ENCODE measurements at places on chromosomes 2 and 18.

DNA sequence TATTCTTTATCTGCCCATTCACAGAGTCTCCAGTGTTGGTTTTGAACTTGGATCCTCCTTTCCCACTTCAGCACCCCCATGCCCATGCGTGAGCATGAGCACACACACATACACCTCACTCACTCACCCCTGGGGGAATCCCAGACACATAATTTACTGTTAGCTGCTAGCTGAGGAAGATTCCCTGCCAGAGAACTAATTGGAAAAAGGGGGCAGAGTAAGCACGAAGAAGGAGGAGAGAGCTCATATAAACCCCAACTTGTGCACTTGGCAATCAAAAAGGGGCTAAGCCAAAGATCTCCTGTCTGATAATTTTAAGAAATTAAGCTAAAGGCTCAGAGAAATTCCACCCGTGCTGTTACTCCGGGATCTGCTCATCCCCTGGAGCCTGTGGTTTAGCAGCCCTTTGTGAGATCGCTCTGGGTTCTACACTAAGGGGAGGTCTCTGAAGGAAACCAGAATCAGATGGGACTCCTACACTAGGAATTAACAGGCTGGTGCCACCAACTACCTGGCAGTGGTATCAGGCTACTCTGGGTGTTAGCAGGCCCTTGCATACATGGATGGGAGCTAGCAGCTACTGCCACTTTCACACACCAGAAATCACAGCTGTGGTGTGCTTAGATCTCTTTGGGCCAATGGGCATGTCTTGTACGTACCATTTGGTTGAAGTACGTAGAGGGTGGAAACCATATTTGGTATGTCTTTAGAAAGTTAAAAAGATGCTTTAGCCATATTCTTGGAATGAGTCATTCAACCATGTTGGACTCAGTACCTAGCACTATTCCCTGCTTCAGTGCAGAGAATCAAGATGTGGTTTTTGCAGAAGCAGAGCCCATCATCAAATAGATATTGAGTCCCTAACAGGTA lies 95.6 kb upstream of the SLC14A2 start:
- DNase-seq: no peak

DNA sequence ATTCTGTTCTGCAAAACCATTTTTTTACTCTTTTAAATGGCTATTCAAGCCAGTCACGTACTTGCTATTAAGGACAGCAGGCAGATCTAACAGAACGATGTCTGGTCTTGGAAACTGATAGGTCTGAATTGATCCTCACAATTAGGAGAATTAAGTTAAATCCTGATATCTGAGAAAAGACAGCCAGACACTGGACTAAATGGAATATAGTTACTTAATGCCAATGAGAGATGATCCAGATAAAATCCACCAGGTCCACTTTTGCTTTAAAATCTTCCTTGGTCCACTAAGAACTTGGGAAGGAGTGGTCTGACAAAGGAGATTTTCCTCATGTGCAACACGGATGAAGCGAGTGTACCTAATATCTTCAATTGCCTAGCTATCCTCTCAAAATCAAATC lies 86.9 kb downstream of the PLEKHM3 start:
- no peak for DNase-seq

GRCh38 chr2:53994818-53995808 lies 24.3 kb upstream of the PSME4 start:
- no peak for DNase-seq

DNA sequence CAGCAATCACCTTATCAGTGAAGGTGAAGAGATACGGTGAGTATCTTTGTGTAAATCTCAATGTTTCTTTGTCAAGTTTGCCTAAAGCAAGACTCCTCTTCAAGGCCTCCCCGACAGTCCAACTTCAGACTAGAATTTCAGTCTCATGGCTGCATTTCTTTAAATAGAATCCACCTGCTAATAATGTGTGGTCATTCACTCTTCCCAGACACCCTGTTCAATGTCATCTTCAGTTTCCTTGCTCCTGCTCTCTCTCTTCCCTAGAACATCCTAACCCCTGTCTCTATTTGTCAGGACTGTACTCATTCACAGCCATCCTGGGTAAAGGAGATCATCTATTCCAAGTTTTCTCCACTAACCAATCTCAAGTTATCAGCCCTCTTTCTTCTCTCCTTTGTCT lies 267.3 kb downstream of the EN1 start:
- no peak for DNase-seq

DNA sequence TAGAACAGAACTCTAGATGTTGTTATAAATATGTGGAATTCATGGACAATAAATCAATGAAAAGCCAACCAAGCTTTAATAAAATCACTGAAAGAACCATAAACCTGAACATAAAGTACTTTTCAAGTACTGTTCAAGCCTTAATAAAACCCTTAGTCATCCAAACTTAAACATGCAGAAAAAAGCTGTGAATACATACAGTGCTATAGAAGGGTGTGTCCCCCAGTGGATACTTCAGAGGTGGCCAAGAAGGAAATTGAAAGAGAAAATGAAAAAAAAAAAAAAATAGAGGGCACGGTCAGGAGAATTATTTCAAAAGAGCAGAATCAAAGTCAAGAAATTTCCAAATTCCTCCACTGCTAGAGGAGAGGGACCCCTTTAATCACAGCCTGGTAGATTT lies 141.1 kb downstream of the SP100 start:
- no peak for DNase-seq

GRCh38 chr18:10321576-10321975 lies 132.9 kb upstream of the APCDD1 start:
- no peak for DNase-seq

DNA sequence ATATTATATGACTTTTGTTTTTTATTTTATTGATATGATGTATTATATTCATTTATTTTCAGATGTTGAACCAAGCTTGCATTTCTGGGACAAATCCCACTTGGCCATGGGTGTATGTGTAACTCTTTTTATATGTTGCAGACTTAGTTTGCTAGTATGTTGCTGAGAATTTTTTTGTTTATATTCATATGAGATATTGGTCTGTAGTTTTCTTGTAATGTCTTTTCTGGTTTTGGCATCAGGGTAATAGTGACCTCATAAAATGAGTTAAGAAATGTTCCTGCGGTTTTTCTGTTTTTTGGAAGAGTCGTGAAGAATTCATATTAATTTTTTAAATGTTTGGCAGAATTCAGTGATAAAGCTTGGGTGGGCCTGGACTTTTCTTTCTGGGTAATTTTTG lies 88.7 kb downstream of the ASB1 start:
- no peak for DNase-seq

GRCh38 chr2:154537024-154537423 lies 161.5 kb upstream of the KCNJ3 start:
- no peak for DNase-seq

DNA sequence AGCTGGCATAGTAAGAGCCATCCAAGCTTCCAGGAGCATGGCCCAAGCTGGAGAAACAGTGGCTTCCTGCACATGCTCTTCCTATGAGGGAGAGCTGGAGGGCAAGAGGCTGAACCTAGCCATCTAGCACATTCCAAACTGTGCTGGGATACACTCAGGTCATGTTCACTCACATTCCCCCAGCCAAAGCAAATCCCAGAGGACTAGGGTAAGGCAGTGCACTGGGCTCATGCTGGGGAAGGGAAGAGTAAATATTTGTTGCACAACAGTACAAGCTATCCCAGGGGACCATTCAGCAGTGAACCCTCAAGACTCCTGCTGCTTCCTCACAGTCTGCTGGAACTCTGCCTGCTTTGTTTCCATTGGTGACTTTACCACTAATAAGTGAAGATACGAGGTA lies 20.7 kb upstream of the GYPC start:
- DNase-seq: peak; percentile 7

- peak; percentile 75 for DNase-seq
Measured at GRCh38 chr2:714005-714741, 37.0 kb upstream of the TMEM18 start.

DNA sequence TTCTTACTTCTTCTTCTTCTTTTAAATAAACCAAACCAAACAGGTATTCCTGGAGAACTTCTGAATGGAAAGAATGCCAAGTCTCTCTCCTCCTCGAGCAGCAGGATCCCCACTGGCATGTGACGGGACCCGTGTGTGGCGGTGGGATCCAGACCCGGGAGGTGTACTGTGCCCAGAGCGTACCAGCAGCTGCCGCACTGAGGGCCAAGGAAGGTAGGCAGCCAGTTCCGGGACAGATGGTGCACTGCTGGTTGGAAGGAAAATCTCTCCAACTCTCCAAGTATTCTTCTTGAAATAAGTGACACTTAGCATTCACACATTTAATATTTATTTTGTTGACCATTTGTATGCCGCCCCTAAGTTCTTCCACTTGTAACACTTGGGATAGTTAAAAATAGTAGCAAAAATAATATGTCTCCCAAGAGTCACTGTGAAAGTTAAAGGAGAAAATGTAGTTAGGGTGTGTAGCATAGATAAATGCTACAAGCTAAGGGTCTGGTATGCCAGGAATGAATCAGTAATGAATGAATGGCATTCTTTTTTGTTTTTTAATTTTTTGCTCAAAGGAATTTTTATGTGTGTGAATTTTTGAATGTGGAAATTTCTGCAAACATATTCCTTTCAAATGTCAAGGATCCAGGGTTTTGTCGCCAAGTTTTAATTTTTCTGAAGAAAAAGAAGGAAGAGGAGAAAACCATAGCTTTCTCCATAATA lies 349.9 kb downstream of the THSD7B start:
- no peak for DNase-seq

- no peak for DNase-seq
Measured at GRCh38 chr2:143361346-143361745, 232.1 kb downstream of the ARHGAP15 start.

GRCh38 chr2:39865751-39866150 lies 86.7 kb upstream of the THUMPD2 start:
- no peak for DNase-seq

DNA sequence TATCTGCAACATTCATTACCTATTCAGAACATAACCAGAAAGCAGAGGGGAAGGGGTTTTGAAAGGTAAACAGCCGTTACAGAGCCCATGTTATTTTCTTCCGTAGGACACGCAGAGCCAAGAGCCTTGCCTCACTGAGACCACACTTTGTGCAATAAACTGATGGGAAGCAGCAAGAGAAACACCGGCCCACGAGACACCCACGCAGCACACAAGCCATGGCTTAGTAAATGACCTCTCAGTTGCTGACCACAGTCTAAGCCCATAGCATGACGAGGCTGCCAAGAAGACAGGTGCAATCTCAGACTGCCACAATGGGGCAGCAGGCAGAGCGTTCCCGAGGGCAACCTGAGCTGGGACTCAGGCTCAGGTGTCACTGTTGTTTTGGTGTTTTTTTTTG lies 59.6 kb downstream of the CABYR start:
- DNase-seq: no peak

DNA sequence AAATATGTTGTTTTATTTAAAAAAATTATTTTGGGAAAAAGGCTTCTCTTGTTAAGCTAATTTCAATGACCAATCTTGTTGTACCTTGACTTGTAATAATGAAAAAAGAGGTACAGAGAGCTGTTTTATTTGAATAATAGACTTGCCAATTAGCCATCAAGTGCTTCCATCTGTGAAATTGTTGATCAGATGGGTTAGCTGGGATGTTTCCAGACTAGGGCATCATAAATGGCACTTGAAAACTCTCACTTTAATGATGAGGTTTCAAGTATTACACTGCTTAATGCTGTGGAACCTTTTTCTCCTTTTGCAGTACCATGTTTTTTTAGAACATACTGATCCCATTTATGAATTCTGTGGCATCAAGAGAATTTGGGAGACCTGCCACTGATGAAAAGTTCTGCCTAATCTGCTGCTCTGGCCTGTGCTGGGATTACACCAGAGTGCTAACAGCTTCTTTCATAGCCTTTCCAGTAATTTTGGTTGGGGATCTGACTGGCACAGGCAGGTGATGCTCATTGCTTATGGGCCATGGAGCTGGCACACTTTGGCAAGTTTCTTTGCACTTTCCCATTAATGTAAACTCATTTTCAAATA lies 24.2 kb downstream of the PSMD14 start:
- no peak for DNase-seq

DNA sequence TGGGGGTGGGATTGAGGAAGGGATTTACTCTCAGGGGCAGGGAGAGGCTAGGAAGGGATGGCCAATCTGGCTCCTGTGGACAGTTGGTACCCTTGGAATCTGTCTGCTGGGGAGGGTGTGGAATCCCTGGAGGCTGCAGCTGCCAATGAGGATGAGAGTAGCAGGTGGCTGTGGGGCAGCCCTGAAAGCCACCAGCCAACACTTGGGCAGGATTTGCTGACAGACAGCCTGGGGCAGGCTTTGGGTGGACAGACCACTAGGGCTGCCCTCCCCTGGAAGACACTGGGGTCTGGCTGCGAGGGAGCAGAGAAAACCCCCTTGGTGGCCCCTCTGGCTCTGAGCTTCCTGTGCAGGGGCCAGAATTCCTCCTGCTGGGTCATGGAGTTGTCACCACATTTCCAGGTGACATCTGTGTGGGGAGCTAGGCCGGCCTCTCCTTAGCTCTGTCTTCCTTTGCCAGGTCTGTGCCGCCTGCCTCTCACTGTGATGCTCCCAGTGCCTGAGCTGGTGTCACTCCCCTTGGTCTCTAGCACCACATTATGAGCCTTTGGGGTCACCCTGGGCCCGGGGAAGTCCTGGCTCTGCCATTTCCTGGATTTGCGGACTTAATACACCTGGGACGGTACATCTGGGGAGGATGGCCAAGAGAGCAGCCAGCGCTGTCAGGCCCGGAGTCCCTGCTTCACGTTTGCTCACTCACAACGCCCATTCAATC lies 13.4 kb upstream of the ARHGEF4 start:
- DNase-seq: no peak

- no peak for DNase-seq
Measured at GRCh38 chr2:109375131-109375561, 238.6 kb downstream of the SEPTIN10 start.
